ENCODE measurements at places on chromosomes 11 and 22.
A peak's percentile ranks its signal among the peaks of the same experiment; 100 is the strongest.

GRCh38 chr11:38060920-38061319 lies 1462.9 kb upstream of the RAG2 start:
- DNase-seq = no peak

DNA sequence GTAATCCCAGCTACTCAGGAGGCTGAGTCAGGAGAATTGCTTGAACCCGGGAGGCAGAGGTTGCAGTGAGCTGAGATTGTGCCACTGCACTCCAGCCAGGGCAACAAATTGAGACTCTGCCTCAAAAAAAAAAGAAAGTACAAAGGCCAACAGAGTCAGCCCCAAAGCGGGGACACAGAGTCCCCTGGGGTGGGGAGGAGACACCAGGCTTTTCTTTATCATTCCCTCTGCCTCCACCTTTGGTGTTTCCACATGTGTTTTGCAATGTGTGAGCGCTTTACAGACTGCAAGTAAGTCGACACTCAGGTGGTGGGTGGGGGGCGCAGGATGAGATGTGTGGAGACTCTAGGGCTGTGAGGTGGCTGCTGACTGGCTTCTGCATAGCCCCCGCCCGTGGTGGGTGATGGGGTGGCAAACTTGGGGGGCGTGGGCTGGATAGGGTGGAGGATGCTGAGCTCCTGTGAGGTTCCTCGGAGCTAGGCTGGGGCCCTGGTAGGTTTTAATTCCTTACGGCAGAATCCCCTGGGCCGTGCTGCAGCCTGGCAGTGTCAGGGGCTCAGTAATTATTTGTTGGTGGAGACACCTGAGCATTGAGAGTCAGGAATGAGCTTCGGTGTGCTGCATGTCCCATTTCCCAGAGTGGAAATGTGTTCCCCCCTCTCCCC lies 177.2 kb downstream of the CTTN start:
- DNase-seq = no peak

DNA sequence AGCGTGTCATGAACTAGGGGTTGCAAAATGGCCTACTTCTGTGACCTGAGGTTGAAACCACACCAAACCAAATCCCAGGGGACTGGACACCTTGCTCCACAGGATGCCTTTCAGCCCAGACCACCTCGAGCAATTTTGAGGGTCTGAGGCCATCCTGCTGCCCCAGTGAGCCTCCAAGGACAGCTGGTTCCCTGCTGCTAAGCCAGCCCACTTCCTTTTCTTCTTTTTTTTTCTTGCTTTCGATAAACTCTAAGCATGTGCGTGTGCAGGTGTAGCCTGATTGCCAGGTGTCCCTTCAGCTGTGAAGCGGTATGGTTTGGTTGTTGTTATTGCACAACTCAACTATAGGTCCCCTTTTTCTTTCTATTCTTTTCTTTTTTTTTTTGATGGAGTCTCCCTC lies 2.7 kb downstream of the CRYBB1 start:
- DNase-seq = no peak

DNA sequence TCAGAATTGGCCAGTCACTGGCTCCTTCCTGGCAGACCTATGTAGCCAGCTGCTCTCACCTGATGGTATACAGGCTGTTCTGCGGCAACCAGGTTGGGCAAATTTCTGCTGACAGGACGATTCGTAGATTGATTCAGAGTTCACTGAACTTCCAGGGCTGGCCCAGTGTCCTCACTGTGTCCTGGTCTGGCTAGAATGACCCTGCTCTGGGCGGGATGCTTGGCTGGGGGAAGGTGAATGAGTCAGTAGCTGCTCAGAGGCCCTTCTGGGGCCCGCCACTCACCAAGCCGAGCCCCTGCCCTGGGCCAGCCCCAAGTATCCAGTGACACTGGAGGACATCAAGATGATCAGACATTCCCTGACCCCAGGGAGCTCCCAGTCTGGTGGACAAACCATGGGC lies 62.9 kb upstream of the WNT11 start:
- no peak for DNase-seq

DNA sequence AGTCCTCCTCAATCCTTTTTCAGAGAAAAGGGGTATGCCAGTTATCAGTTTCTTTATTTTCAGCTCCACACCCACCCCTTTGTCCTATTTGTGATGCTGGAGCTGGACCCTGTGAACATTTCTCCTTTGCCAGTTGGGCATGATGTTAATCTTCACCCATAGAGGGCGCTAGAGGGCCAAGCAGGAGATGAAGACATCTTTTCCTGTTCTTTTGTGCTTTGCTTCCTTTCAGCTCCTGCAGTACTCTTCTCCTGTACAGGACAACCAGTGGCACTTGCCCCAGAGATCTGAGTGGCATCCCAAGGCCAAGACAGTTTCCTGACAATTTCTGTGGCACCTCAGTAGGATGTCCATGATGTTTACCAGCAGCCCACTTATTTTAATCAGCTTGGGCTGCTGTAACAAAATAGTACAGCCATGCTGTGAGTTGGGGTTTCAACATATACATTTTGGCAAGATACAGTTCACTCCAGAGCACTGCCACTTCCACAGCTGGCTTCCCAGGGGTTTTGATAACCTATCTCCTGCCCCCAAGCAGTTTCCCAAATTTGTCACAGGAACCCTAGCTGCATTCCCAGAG lies 4.6 kb downstream of the SAA2 start:
- DNase-seq = peak; percentile 45

- DNase-seq = no peak
Observed at GRCh38 chr11:96149743-96150555, 193.0 kb downstream of the MAML2 start.

GRCh38 chr11:86476109-86476861 lies 101.6 kb downstream of the CCDC81 start:
- DNase-seq = peak; percentile 90

- no peak for DNase-seq
Observed at GRCh38 chr11:2209900-2210321, 38.3 kb upstream of the TH start.

- DNase-seq = no peak
Observed at GRCh38 chr11:79022265-79022664, 418.6 kb downstream of the TENM4 start.

DNA sequence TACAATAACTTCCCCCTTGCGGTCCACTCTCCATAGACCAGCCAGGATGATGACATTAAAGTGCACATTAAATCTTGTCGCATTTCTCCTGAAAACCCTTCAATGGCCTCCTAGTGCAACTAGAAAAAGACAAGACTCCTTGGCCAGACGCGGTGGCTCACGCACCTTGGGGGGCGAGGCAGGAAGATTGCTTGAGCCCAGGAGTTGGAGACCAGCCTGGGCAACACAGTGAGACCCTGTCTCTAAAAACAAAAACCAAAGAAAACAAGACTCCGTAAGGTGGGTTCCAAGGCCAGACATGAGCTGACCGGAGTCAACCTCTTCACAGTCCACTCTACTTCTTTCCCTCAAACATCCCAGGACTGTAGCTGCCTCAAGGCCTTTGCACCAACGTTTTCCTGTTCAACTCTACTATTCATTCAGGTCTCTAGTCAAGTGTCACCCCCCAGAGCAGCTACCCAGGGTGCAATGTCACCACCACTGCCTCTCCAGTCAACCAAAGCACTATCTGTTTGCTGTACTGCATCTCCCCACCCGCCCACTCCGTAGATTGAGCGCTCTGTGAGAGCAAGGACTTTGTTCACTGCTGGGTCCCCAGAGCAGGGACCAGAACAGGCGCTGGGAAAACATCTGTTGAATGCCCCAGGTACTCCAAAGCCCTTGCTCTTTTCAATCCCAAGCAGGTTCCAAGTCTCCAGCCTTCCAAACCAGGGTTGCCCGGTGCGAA lies 739 bp downstream of the ZMAT5 start:
- no peak for DNase-seq

GRCh38 chr11:6962141-6962540 lies 35.9 kb downstream of the ZNF215 start:
- no peak for DNase-seq

DNA sequence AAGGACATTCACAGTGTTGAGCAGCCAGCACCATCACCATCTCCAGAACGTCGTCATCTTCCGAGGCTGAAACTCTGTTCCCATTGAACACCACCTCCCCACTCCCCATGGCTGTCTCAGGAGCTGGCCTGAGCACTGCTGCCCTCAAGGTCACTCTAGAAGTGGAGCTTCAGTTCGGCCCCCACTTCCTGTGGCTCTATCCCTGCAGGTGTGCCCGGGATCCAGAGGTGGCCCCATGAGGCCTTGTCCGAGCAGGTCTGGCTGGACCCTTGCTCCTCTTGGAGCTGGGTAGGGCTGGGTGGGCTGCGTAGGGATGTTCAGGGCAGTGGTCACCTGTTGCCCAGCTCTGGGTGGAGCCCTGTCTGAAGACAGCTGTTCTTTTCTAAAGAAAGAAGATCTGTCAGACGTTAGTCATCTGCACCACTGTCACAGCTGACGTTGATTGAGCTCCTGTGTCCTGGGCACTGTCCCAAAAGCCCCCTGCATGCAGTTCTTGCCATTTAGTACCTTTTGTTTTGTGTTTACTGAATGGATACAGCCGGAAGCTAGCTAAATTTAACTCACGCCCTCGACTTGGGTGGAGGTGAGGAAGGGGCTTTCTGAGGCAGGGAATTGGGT lies 75.5 kb upstream of the CLDN5 start:
- no peak for DNase-seq

DNA sequence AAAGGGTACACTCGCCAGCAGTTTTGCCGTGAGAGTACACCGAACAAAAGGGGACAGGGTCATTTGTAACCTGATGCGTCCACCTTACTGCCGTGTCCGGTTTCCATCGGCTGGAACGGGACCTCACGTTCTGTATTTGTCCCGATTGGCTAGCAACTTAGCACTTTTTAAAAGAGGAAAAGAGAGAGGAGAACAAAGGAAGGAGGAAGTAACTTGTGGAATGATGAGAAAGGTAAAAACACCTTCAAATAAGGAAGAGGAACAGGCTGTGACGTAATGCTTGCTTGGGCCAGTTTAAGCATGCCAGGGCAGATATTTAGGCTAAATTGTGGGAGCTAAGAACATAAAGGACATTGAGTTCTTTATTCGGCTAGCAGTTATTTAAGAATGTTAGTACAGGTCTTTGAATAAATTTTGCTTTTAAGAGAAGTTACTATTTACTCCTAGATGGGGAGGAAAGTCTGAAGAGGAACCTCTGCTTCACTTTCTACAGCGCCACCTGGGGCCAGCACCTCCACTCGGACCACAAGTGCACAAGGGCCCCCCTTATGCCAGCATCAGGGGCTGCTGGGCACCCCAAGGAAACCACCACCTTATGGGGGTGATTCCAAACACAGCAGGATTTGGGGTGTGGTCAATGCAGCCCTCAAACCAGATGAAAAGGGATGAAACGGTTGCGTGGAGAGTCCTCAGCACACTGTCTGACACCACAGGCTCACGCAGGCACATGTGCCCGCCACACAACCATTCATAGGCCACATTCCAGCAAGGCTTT lies 5.8 kb downstream of the ARSA start:
- no peak for DNase-seq

Data from brain (organoid and tissue), 16 donors.